ENCODE measurements at places on chromosomes 4 and X.

- DNase-seq, result no peak
Measured at GRCh38 chrX:150566734-150567182, 1.7 kb upstream of the MTM1 start.

DNA sequence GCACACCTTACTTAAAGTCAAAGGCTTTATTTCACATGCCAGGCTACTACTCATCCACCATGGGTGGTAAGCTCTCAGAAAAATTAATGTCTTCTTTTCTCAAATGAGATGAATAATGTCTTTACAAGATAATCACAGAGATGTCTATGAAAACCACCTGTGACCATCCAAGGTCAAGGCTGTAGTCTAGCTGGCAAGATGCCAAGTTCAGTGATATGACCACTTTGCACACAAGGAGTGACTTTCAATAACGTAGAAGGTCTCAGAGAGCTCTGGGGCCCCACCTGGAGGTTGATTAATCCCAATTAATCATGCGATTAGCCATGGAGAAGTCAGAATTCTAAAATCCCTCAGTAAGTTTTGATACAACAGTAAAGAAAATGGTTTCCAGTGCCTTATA, 20.5 kb downstream of the ANOS1 start:
- DNase-seq, result no peak

GRCh38 chr4:91015861-91016260, 888.7 kb downstream of the CCSER1 start:
- no peak for DNase-seq

DNA sequence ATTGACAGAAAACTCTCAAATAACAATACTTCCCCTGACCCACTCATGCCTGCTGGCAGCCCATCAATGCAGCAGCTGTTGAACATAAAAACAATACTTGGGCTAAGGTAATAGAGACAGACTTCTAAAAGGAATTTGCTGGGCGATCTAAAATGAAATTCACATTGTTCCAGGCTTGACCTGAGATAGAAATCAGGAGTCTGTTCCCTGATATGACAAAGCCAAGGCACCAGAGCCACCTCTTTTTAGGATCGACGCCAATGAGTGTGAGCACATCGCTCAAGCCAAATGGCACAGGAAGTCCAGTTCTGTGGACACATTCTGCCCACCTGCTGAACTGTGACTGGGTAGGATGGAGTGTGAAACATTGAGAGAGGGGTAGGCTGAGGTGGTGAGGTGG, 4.9 kb downstream of the SEPTIN11 start:
- no peak for DNase-seq

- no peak for DNase-seq
Measured at GRCh38 chr4:685679-686412, 3.1 kb downstream of the SLC49A3 start.

DNA sequence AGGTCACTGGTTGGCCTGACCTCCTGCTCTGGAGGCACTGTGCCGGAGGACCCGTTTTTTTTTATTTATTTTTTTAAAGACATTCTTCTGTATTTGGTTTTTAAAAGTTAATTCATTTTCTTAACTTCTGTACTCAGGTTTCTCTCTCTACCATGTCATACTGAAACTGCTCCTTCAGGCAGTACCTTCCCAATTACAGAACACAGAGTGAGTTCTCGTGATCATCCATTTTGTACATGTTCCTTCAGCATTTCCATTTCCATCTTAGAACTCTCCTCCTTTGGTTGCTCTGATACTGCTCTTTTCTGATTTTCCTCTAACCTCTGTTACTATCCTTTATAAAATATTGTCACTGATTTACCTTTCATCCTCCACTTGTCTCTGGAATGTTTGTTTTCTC, 17.9 kb downstream of the UBE2K start:
- no peak for DNase-seq
